ENCODE measurements at places on chromosomes 11 and 22.
A peak's percentile ranks its signal among the peaks of the same experiment; 100 is the strongest.

GRCh38 chr22:24091551-24092420 lies 80.7 kb downstream of the CABIN1 start:
- no peak for DNase-seq

GRCh38 chr11:94218372-94218771 lies 86.0 kb upstream of the IZUMO1R start:
- no peak for DNase-seq

DNA sequence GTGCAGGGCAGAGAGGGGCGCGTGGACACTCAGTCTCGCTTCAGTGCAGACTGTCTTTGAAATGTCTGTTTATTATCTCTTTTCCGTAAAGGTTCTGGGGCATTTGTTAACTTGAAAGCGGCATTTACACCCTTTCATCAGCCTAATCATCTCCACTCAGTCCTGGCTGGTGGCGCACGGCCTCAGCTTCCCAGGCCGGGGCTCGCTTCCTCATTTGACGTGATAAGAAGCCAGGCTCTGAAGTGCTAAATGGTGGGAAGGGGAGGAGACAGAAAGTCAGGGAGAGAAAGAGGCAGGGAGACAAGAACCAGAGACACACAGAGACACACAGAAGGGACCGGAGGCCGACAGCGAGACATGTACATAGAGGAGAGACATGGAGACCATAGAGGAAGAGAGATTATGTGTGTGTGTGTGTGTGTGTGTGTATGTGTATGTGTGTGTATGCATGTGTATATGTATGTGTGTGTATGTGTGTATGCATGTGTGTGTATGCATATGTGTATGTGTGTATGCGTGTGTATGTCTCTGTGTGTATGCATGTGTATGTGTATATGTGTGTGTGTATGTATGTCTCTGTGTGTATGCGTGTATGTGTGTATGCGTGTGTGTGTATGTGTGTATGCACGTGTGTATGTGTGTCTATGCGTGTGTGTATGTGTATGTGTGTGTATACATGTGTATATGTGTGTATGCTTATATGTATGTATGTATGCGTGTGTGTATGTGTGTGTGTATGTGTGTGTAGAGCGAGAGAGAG lies 101.5 kb downstream of the ST3GAL4 start:
- no peak for DNase-seq

DNA sequence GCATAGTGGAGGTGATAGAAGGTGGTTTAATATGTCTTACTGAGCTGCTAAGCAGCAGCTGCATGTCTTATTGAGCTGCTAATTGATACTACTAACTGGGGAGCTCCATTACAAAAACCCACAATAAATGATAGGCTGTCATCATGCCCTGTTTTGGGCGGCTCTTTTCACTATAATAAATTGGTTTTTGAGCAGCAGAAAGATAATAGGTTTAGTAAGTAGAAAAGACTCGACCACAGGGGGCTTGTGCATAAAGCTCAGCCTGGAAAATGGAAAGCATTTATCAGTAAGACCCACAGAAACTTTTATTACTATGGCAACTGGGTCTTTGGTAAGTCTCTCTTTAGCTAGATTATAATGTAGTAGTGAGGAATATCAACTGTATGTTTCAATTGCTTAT lies 117.6 kb downstream of the LDLRAD3 start:
- DNase-seq: no peak

- no peak for DNase-seq
Measured at GRCh38 chr11:11186249-11186648, 166.8 kb downstream of the CSNK2A3 start.

DNA sequence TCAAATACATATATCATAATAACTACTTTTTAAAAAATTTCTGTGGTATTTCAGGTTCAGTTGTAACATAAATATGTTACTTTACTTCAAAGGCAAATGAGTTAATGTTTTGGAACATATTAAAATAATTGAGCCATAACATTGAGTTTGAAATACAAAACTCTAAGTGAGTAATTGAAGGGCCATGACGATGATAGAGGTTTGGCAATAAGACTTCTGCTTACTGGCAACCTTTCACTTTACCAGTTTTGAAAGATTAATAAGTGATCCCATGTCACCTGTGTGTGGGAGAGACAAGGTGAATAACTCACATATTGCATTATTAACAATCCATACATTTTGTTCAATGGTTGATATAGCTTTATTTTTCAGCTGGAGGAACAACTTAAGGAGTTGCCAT lies 144.4 kb downstream of the GRIA4 start:
- no peak for DNase-seq

DNA sequence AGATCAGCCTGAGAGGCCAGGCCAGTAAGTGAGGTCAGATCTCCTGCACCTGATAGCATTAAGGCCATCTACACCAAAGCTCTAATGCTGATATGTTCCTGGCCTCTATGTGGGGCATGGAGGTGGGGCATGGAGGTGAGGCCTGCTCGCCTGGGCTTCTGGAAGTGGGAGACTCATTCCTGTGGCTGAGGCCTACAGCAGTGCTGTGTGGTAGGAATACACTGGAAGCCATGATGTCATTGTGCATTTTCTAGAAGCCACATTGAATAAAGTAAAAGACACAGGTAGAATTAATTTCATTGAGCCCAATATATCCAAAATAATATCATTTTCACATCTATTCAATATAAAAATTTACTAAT lies 2.7 kb downstream of the PNPLA3 start:
- no peak for DNase-seq

DNA sequence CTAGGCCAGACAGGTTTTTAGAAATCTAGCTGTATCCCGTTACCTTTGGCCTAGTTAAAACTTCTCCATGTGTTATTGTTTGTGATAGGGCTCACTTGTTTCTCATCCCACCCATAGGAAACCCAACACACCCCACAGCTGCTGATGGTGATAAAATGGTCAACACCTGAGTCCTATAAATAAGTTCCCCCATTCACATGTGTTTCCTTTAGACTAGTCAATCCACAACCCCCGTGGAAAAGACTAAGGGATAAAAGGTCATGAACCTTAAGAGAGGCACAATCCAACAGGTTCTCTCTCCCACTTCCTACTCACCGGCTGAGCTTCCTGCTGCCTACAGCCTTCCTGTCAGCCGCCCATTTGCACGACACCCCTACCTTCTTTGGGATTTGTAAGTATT lies 768.4 kb downstream of the JRKL start:
- no peak for DNase-seq

DNA sequence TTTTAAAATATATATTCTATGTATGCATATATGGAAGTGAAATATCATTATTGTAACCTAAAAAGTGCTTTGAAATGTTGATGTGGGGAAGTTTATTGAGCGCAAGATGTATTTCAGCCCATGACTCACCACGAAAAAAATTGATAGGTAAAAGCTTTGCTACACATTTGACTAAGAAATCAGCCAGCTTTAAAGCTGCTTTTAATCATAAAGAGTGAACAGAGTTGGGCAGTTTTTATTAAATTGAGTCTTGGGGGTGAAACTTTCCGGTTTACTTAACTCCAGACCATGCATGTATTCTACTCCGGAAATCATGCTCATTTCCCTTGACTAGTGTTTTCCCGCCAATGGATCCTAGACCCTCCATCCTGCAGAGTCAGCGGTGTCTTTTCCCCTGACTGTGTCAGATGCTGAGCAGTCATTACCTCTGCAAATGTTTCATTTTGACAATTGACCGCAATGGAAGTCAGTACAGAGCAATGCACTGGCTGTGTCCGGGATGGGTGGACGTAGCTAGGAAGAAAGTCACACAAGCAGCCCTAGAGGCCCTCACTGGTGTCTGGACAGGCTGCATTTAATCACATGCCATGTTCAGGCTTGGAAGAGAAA lies 47.2 kb upstream of the MPEG1 start:
- DNase-seq: no peak

GRCh38 chr11:113045146-113045545 lies 83.9 kb downstream of the NCAM1 start:
- no peak for DNase-seq

DNA sequence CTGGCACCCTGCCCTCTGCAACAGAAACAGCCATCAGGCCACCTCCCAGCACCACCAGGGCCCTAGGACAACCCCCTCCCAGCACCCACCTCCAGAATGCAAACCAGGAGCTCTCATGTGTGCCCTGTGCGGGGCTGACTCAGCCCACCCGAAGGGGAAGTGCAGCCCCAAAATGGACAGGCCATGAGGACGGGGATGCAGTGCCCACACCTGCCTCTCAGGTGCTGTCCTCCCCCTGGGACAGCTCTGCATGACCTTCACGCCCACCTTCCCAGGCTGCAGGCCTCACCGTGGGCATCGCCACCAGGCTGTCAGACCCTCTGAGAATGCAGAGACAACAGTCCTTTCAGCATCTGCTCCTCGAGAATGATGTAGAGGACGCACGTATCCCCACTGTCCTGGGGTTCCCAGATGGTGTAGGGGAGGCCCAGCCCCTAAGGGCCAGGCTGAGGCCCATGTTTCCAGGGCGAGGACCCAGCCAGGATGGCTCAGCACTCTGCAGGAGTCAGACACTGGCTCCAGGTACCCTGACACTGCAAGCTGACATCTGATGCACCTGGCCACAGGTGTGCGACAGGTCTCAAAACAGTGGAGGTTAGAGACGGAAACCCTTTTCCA lies 13.5 kb downstream of the MOB2 start:
- DNase-seq: no peak

DNA sequence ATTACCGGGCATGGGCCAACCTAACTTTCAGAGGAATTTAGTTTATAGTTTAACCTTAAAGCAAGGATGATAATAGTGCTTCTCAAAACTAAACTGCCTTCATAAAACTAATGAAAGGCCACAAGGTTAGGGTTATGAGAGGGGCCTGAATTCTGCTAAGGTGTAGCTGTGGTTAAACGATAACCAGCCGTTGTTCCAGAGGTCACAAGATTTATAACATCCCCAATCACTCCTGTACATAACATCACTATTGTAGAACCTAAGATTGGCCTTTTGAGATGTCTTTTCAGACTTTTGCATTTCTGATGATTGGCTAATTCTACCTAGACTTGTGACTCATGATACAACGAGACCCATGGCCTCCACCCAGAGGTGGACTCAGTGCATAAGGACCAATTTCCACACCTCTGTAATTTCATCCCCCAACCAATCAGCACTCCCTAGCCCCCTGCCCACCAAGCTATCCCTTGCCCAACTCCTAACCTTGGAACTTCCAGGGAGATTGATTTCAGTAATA lies 69.8 kb downstream of the ADAMTS15 start:
- no peak for DNase-seq

GRCh38 chr11:44916331-44916730 lies 34.4 kb downstream of the TP53I11 start:
- no peak for DNase-seq

DNA sequence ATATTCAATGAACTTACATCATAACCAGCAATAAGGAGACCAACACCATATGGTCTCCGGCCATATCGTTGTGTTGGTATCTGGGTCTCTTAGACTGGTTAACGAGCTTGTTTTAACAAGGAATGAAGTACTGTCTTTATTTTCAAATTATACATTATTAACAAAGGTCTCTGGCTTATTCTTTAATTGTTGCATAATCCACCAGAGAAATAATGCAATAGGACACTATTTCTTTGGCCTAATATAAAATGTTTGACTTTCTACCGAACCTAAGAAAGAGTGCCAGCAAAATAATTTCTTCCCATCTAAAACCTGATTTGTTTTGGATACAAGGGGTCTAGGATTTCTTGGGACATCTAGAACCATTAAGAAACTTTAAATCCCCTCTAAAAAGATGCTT lies 6.4 kb downstream of the PSMA1 start:
- DNase-seq: no peak

GRCh38 chr11:33065445-33066178 lies 26.2 kb downstream of the TCP11L1 start:
- no peak for DNase-seq

DNA sequence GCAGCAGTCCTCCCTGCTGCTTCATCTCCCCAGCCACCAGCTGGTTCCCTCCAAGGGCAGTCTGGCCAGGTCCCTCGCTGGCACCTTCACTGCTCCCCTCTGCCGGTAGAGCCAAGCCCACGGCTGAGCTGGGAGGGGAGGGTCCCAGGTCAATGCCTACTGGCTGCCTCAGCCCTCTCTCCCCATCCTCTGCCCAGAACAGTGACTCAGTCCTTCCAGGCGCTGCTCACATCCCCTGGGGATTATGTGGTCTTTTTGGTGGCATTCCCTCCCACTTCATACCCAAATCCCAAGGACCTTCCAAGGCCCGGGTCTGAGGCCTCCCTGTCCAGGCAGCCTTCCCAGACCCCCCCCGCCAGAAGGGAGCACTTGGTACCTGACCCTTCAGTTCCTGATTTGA lies 44.9 kb downstream of the WNT7B start:
- peak; percentile 24 for DNase-seq

DNA sequence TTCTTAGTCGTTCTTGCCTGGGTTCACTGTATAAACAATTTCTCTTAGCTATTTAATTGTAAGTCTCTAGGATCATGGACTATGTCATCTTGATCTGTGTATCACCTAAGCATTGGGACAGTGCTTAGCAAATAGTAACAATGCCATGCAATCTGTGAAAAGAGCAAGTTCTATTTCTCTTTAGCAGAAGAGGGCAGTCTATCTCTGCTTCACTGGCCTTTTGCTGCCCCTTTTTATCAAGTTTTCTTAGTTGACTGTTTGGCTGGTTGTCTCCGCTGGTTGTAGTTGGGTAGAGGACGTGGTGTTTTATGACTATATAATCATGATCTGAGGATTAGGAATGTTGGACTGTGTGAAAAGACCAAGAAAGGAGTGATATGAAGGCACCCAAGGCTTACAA lies 315.0 kb downstream of the JRKL start:
- DNase-seq: no peak

DNA sequence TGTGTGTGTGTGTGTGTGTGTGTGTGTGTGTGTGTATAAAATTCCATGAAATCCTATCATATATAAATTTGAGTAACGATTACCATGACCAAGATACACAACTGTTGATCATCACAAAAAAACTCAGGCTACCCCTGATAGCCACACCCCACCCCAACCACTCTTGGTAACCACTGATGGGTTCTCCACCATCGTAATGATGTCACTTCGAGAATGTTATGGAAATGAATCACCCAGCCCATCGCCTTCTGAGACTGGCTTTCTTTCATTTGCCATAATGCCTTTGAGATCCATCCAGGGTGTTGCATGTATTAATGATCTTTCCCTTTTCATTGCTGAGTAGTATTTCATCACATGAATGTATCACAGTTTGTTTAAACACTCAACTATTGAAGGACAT lies 496.0 kb downstream of the MIAT start:
- DNase-seq: no peak

DNA sequence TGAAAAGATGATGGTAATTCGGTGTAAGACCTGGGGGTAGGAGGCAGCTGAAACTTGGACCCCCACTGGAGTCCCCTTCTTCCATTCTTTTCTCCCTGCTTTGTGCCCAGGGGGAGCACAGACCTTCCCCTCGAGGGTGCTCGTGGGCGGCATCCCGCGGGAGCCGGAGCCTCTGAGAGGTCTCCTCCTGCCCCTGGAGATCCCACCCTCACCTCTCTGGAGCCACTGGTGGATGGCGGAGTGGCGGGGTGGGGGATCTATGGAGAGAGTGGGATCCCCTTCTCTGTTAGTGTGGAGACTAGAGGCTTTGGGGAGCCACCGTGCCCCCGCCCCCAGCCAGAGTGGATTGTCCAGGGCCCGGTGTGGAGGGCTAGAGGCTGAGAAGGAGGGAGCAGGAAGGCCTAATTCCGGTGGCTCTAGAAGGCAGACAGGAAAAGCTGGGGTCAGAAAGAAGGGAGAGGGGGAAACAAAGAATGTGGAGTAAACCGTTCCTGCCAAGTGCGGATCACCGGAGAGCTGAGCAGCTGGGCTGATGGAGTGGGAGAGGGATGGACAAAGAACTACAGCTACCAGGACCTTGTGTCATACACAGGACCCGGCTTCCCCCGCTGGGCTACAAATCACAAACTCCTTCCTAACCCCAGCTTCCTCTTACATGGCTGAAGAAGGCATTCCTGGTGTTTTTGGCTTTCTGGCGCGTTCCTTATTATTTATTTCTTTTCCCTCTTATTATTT lies 41.9 kb downstream of the KCNJ1 start:
- DNase-seq: no peak
